ENCODE measurements at places on chromosomes 7 and 10.

DNA sequence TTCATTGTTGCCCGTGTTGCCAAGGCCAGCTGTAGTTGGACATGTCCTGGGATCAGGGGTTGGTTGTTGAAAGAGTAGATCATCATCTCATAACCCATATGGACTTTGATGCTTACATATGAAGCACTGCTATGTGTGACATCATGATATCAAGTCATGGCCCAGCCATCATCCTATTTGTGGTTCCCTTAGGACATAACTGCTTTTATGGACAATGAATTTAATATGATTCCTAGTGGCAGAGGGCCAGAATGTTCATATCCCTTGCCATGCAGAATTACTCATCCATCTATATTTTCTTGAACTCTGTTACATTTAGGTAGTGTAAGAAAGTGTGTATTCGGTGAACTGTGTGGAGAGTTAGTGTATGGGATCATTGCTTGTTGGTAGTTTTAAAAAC lies 343.9 kb upstream of the LRGUK start:
- DNase-seq = no peak

DNA sequence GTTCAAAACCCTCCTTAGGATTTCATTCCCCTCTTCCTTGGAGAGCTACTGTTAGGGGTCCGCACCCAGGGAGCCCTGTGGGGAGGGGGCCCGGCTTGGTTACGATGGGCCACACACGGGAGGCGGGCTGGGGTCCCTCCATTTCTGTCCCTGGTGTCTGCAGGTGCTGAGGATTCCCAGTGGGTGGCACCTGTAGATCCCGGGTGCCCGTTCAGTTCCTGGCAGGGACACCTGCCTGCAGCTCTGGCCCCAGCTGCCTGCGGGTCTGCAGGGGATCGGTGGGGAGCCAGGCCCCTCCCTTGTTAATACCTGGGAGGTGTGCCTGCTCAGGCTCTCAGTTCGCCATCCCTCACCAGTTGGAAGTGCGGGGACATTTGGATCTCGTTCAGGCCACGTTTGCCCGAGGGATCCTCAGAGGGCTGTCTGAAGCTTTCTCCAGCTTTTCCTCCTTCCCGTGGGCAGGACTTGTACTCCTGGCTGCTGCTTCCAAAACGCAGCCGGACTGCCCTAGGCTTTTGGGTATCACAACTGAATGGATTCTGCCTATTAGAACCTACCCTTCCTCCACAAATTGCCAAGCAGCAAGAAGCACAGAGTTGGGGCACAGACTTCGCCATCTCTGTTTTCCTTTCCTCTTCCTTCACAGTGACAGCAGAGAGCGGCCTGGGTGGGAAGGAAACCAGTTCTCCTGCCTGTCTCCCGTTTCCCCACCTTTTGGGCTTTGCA lies 22.3 kb upstream of the IL15RA start:
- DNase-seq = no peak

- no peak for DNase-seq
These were observed 110.9 kb upstream of the LSM8 start for GRCh38 chr7:118072893-118073674.

GRCh38 chr7:20700453-20701227 lies 85.2 kb downstream of the ABCB5 start:
- no peak for DNase-seq

GRCh38 chr7:1121886-1122831 lies 34.2 kb downstream of the GPER1 start:
- no peak for DNase-seq

GRCh38 chr10:67837541-67838314 lies at the start of gene DNAJC12:
DNAJC12 (minus strand) TSS chr10:67838188; CDS start chr10:67838011, 177 bp downstream.
- no peak for DNase-seq

DNA sequence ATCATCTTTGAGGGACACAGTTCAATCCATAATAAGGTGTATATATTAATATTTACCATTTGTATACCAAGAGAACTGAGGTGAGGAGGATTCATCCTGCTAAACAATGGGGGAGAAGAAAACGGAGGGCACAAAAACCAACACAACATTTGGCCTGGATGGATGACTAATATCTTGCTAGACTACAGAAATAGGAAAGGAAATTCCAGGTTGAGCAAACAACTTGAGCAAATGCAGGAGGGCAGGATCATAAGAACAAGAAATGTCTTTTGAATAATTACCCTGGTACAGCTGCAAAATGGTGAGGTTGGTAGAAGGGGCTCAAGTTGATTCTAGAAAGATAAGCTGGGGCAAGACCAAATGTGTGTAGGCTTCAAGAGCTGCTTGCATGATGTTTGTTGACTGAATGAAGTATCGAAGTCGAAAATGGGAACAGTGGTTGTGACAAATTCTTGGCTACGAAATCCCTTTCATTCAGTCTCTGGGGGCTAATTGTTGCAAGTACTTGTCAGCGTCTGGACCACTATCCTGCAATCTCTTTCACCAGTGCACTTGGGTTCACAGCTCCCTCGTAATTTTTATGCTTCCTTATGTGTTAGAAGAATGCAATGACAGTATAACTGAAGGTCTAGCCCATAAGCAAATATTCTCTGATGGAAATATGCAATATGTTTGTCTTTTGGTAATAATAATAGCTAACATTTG lies 176.2 kb downstream of the PTEN start:
- DNase-seq = no peak

All from stimulated activated CD4-positive, alpha-beta T cell treated with anti-CD3 and anti-CD28 coated beads, Interleukin-1b, Interleukin-23, amount 100 ng/mL, for 4 hours (primary cell).